ENCODE measurements at places on chromosomes 4 and X.

DNA sequence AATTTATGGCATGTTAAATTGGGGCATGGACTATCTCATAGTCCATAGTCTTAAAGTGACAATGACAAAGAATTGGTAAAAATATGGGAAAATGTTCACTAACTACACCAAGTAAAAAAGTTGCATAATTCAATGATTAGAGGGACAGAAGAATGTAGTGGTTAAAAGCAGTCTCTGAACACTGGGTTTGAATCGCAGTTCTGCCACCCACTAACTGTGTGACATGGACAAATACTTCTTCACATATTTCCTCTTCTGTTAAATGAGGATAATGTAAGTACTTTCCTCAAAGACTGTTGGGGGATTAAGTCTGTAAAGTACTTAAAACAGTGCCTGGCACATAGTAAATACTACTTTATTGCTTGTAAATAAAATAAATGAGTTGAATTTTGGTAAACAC lies 15.3 kb downstream of the COQ2 start:
- DNase-seq = no peak

- no peak for DNase-seq
Measured at GRCh38 chr4:80043541-80043940, 29.5 kb downstream of the ANTXR2 start.

GRCh38 chrX:154321594-154321993 lies 26.0 kb downstream of the TKTL1 start:
- DNase-seq = no peak

DNA sequence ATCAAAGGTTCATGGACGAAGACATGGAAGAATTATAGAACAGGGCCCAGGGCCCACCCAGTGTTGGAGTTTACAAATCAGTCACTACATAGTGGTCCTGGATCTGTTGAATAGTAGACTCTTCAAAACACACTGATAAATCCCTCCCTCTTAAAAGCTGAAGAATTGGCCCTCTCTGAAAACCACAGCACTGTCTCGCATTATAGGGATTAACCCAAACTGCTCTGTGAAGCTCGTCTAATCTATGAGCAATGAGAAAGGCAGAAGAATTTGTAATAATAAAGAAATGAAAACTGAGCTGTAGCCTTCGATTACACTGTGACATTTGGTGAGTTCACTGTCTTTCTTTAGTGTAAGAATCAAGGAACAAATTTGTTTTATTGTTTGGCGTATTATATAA lies 92.5 kb upstream of the ZFP42 start:
- no peak for DNase-seq

GRCh38 chrX:12197030-12197429 lies 58.8 kb downstream of the FRMPD4 start:
- DNase-seq = no peak

DNA sequence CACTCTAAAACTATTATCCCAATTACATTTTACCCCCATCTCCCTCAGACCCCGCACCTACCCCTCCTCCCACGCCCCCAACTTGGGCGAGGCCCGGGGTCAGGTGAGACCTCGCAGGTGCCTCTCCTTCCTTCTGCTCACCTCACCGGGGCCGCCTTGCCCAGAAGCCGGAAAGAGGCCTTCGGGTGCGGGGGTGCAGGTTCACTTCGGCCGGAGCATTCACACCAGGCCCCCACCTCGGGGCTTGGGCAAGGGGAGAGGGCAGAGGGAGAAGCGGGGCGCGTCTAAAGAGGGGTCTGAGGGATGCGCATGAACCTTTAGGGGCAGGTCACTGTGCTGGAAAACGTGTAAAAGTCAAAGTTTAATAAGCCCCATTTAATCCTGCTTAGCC lies 427 bp downstream of the ZNF182 start:
- DNase-seq = peak; percentile 1

GRCh38 chr4:43277003-43277402 lies 384.5 kb downstream of the GRXCR1 start:
- no peak for DNase-seq
